ENCODE measurements at places on chromosomes 7 and 10. TPM values are rescaled to one million over a fixed set of nuclear protein-coding genes. Genes with fewer than 3 reads are reported as not detected.

DNA sequence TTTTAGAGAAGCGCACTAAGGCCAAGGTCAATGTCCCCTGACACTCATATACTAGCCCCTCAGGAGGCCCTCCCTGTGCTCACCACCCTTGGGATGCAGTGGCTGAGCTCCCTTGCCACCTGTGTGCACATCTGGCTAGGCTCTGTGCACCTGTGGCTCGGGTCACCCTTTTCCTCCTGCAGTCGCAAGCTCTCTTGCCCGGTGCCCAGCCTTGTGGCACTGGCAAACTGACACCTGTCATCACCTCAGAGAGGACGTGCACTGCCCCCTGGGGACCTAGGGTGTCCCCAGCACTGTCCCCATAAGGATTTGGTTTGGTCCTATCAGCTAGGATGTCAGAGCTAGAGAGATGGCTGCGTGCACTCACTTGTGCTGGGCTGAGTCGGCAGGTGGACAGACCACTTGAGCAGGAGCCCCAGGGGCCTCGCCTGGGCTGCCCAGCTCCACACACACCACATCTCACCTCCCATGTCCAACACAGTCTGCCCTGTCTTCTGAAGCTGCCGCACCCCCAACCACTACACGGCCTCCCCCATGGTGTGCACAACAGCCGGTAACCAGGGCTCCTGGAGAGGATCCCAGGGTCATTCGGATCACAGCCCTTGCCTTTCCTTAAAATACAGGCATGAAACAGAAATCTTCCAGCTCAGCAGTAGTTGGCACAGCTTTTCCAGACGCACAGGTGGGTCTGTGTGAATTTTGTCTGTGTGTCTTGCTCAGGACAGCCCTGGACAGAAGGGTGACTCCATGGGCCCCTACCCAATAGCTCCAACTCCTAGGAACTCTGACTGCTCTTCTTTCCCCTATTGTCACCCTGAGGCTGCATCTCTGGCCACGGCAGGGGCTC, 111.0 kb downstream of the GRID1 start:
- no peak for DNase-seq

DNA sequence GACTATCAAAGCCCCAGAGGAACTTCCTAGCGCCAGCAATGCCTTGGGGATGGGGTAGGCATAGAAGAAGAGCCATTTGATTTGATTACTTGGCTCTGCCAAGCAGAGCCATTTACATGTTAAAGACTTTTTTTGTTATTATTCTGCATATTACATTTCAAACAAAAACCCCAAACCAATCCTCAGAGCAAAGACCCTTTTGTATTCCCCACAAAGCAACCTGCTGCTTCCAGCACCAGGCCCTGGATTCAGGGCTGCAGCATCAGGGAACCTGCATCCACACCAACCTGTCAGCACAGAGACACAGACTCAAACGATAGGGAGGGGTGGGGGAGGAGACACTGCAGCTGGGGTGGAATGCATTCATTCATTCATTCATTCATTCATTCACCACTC, 73.2 kb downstream of the GRID1 start:
- no peak for DNase-seq

DNA sequence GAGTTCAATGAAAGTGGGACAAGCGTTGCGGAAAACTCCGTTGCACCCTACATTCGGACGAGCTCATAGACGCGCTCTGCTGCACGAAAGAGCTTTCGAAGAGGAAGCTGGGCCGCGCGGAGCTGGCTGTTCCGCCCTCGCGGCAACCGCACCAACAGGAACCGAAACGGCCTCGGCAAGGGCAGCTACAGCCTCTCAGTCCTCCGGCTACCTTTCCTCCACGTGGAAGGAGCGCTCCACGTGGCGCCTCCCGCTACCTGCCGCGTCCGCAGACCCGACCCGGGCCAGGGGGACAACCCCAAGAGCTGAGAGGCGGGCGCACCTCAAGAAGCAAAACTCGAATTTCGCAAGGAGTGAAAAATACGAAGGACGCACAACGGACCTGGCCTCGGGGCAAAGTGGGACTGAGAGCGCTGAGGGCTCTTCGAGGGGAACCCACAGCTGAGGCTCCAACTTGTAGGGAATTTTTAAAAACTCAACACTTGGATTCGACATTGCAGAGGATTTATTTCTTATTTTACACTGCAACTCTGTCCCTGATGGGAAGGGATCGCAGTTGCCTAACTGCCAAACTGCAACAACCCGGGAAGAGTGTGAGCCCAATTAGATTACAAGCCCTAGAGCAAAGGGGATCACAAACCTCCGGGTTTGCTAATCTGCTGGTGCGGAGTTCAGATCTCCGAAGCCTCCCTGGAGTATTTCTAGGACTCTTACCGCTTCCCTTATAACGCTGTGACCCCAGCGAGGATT, 1.4 kb downstream of the HPSE2 start:
- no peak for DNase-seq

GRCh38 chr10:59682986-59683937, 26.4 kb downstream of the SLC16A9 start:
- no peak for DNase-seq

DNA sequence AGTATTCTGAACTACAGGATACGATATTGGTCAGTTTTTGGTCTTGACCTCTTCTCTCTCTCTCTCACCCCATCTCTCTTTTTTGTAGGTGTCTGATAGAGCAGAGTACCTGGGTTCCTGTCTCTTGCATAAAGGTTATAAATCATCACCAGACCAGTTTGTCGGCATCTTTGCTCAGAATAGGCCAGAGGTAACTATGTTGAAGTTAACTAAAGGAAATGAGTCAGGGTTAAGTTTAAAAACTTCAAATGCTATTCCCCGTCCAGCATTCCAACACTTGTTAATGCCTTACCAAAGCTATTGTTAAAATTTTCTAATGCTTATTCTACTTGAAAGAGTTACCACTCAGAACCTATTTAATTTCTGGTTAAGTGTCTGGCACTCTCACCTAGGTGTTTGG, 30.7 kb downstream of the ACSL5 start:
- no peak for DNase-seq

DNA sequence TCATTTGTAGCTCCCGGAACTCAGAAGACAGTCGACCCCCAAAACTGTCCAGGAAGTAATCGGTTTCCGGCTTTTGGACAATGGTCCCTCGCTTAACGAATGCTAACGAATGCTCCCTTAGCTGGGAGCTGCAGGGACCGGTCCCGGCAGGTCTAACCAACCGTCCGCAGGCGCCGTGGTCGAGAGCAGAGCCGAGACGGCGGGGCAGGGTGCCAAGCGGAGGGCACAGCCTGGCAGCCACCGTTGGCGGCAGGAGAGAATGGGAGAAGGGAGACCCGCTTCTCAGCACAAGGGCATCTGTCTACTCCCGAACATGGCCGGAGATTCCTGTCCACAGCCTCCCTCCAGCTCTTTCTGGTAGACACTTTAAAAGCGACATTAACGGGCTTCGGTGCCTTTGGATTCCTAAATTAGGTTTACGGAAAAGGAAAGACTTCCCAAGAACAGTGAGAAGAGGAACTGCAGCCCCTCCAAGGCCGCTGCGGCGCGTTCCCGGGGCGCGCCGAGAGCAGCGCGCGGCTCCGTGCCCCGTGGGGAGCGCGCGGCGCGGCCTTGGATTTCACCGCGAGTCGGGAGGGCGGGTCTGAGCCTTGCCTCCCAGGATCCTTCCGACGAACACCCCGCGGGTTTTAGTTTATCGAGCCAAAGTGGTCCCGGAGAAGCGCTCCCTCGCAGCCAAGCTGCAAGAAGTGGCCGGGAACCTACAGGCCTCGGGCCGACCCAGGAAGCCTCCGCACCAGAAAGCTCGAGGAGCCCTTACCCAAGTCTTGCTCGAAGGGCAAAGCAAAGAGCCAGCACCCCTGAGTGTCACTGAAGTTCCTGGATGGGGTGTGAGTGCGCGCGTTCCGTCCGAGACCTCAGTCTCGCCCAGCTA, 3.6 kb upstream of the TBX20 start:
- no peak for DNase-seq

DNA sequence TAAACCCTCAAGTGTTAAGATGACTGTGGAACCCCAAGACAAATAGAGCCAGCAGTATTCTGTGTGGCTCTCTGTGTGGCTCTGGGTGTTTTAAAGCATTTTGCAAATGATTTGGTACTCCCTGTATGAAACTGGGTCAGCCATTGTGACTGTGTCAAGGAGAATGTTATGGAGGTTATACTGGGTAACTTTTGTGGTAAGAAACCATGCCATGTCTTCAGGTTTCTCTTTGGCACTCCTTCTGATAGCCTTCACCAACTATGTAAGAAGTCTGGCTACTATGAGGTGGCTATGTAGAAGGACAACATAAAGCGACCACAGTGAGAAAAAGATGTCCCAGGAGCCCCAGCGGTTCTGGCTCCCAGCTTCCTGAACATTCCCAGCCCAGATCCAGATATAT, 226.6 kb upstream of the RHOBTB1 start:
- no peak for DNase-seq

GRCh38 chr7:3204526-3204925, 96.5 kb upstream of the SDK1 start:
- no peak for DNase-seq

Gene FAM25A
- total RNA-seq: not detected

DNA sequence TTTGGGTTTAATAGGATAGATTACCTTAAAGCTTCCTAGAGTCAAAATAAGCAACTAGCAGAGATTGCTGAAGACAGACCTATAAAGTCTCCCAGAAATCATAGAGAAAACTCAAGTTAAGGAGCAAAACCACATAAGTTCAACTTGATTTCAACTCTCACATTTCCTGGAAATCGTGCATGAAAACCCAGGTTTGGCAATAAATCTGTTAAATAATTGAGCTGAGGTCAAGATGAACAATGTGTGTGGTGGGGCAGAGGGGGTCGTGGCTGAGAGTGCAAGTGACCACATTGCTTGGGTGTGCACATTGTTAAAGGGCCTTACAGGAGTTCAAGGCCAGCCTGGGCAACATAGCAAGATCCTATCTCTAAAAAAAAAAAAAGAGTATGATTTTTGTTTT, 636.5 kb downstream of the GALNT17 start:
- no peak for DNase-seq

DNA sequence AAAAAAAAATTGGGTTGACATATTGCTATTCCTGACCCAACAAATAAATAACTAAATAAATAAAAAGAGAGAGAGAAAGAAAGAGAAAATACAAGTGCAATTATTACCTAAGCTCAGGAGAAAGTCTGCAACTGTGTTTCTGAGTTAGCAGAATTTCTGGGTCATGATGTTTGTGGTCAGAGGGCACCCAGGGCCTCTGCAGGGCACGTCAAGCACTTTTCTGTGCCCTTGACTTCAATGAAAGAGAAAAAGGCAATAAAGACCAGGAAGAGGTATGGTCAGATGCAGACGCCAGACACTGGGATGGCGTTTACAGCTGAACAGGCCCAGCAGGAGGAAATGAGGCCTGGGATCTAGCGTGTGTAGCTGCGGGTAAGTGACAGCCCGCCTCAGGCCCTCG, 160.9 kb upstream of the GDF10 start:
- DNase-seq: no peak

Gene LRRN3
- total RNA-seq: 153 TPM

- DNase-seq: peak; percentile 53
Observed at GRCh38 chr10:111076682-111077478, at the start of gene ADRA2A. ADRA2A (plus strand) TSS chr10:111077029; CDS start chr10:111077997, 968 bp downstream.

DNA sequence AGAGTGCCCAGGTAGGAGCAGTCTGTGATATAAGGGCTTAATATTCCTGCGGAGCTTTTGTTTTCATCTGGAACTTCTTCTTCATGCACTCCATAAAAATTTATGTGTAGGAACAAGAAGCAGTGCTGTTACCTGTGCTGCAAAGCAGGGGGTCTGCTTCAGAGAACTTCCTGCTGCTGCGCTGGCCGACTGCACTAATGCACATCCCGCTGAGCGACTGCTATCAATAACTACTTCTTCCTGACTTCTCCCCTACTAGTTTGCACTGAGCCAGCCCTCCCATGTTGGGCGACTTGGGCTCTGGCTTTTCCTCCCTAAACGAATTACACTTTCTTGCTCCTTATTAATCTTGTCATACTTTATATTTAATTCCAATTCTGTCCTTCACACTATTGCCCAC, 150.3 kb downstream of the NEBL start:
- no peak for DNase-seq
